ENCODE measurements at places on chromosomes 7 and 10.
A peak's percentile ranks its signal among the peaks of the same experiment; 100 is the strongest.

DNA sequence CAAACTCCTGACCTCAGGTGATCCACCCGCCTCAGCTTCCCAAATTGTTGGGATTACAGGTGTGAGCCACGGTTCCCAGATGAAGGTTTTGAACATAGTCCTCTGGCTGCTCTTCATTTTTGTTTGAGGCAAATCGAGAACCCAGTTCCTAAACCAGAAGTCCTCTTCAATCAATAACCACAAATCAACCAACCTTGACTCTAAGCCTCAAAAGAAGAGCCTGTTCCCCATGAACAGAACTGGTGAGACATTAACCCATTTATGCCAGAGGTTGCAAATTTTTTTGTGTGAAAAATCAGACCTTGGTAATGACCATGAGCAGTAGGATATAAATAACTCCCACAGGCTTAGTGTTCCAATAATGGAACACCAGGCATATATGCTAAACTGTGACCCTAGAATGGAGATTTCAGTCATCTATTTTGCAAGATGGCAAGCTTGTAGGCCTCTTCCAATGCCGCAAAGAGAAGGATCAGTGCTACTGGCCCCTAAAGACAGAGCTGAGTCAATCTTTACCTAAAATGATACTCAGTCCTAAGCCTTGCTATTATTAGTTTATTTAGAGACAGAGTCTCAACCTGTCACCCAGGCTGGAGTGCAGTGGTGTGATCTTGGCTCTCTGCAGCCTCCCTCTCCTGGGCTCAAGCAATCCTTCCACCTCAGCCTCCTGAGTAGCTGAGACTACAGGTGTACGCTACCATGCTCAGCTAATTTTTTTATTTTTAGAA, 15.9 kb downstream of the KPNA7 start:
- no peak for DNase-seq

DNA sequence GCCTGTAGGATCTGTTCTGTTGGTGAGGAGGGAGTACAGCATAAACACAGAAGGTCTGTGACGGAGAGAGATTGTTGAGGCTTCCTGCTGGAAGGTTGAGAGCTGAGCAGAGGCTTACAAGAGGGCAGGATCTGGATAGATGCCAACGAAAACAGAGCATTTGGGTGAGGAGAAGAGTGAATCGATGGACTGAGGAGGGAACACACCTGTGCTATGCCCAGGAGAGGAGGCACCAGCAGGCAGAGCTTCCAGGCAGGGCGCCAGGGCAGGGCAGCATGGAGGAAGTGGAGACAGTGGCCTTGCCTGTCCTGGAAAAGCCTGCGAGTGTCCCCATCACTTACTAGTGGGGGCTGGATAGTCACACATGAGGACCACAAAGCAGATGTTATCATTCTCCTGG, 282.9 kb downstream of the PAXIP1 start:
- DNase-seq: no peak

GRCh38 chr7:107971100-107971499, 31.9 kb downstream of the LAMB1 start:
- no peak for DNase-seq

DNA sequence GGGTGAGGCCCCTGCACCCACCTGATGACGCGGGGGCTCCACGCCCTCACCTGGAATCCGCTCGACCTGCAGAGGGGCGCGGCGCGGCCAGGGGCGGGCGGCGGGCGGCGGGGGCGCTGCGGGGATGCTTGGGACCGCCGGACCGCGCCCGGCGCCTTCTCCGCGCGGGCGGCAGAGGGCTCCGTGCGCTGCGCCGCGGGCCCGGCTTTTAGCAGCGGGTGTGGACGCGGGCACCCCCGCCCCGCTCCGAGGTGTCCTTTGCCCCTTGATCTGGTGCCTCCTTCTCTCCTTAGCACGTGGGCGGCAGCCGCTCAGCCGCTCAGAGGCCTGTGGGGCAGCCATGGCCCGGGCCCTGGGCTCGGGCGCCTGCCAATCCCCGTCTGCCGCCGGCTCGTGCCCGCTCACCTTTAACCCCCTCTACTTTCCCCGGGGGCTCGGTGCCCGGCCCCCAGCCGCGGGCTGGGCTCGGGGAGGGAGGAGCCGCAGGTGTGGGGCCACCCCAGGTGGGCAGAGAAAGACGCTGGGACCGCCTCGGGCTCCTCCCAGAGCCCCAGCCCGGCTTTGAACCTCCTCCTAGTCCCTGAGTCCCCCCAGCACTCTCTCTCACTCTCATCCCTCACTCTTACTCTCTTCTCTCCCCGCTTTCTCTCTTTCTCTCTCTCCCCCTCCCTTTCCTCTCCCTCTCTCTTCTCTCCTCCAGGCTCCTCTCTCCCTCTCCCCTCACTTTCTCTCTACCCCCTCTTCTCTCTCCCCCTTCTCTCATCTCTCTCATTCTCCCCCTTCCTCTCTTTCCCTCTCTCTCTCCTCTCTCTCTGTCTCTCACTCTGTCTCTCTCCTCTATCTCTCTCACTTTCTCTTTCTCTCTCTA, 19.7 kb upstream of the VPS37D start:
- DNase-seq: no peak

GRCh38 chr7:69617364-69617763, 19.1 kb downstream of the AUTS2 start:
- no peak for DNase-seq

DNA sequence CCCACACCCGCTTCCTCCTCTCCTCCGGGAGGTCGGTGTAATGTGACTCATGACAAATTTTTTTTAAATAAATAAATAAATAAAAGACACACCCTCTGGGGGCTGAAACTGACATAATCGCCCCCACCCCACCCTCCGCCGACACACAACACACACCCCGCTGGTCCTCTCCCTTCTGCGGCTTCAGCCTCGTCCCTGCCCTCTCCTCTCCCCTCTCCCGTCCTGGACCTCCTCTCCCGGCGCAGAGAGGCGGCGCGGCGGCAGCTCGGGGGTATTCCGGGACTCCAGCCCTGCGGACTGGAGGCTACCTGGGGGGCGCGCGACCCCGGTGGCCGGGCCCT, 686 bp downstream of the ABI1 start:
- peak; percentile 6 for DNase-seq

DNA sequence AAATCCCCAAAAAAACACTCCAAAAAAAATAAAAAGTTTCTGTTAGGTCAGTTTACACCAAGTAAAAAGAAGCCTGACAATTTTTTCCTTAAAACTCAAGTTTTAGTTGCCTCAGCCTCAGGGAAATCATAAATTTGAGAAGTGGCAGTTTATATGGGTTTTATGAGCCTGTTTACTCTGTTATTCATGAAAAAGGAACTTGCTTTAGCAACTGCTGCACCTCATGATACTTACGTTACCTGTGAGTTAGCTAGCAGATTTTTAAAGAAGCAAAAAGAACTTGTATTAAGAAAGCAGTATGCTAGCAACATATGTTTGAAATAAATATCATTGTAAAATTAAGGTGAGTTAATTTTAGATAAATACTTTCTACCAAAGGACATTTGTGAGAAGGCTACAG, 1264.5 kb upstream of the PHF14 start:
- no peak for DNase-seq

- DNase-seq: no peak
Observed at GRCh38 chr7:1779445-1779844, 109.4 kb downstream of the ELFN1 start.

- DNase-seq: no peak
Observed at GRCh38 chr10:75104842-75105241, 6.6 kb upstream of the SAMD8 start.

DNA sequence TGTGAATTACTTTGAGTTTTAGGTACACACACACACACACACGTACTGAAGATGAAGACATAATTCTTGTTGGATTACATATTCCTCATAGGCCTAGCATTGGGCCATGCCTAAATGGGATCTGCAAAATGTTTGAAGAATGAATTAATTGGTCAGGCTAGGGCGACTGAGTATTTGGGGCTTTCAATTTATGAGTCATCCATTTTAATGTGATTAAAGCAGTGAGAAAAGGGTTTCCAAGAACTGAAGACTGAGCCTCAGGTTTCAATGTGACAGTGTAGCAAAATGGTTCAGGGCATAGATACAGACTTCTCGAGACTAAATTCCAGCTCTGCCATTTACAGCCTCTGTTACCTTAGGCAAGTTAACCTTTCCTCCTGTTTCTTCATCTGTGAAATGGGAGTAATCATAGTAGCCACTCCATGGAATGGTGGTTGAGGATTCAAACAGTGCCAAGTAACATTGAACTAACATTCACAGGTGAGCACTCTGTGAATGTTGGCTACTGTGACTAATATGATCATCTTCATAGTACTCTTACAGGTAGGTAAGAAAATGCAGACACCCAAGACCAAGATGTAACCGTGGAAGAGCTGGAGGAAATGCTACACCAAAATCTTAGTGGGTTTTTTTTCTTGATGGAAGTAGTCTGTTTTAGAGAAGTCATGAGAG, 7.6 kb downstream of the BPGM start:
- no peak for DNase-seq

DNA sequence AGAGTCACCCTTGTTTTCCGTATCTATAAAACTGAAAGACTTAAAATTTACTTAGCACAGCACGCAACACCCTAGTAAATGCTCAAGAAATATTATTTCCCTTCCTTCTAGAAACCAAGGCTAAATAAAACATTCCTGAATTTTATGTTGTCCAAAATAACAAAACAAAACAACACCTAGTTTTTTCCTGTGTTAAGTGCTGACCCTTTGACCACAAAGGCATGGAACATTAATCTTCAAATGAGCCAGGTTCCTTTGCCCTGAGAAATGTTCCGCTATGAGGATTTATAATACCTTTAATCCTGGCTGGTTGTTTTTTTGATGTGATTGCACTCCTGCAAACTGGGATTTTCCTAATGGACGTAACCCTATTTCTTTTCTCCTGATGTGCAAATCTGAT, 29.0 kb upstream of the DGKI start:
- no peak for DNase-seq
